Germinal center (tissue), 1 donor: ENCODE measurements at places on chromosomes 5 and 9.

DNA sequence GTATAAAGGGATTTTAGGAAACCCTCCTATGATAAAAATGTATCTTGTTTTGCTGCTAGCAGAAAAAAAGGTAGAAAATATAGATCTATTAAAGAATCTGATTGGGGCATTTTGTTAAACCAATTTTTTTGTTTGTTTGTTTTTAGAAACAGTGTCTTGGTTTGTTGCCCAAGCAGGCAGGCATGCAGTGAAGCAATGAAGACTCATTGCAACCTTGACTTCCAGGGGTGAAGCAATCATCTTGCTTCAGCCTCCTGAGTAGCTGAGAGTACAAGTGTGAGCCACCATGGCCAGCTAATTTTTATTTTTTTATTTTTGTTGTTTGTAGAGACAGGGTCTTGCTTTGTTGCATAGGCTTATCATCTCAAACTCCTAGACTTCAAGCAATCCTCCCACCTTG, 755.8 kb upstream of the EDIL3 start:
- no peak for DNase-seq

DNA sequence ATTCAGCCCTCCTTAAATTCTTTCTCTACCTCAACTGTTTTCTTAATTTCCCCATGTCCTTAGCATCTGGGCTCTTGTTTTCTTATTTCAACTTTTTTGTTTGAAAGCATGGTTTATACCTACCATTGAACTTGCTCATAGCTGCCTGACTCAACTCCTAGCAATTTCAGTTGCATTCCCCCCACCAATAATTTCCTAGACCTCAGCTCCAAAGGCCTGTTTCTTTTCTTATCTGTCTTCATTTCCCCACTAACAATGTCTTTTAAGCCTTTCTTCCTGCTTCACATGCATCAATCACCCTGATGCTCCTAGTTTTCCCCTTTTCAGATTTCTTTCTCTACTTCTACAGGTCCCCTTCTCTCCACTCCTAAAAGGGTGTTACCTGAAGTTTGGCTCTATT, 129.7 kb upstream of the PDE4D start:
- no peak for DNase-seq

DNA sequence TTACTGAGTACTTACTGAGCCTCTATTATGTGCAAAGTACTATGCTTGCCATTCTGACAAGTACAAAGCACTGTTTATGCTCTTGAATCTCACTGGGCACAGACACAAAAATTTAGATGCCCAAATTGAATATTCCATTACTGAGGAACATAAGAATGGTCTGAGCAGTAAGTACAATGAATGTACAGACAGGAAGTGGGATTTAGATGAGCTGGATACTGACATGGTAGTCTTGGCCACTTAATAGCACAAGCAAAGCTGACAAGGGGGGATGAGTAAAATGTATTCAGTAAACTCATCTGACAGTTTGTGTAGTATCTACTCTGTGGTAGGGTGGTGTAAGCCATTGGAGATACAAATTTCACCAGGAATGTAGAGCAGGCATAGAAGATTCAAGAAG, 132.4 kb downstream of the EFNA5 start:
- no peak for DNase-seq

GRCh38 chr5:83900306-83900705, 179.7 kb upstream of the HAPLN1 start:
- DNase-seq, result no peak

DNA sequence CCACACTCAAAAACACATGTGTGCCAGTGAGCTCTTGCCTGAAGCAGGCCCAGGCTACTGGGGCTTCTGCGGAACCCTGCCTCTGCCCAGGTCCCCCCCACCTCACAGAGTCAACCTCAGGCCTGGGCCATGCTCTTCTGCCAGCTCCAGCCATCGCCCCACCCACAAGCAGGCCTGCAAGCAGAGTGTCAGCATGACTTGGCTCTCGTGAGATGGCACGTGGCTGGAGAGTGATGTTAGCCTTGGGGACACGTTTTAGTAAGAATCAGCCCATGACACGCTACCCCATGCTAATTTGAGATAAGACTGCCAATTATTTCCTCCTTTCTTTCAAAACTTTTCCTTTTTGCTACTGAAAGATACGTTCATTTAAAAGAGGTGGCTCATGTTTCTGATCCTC, 351.7 kb downstream of the IRX2 start:
- no peak for DNase-seq

DNA sequence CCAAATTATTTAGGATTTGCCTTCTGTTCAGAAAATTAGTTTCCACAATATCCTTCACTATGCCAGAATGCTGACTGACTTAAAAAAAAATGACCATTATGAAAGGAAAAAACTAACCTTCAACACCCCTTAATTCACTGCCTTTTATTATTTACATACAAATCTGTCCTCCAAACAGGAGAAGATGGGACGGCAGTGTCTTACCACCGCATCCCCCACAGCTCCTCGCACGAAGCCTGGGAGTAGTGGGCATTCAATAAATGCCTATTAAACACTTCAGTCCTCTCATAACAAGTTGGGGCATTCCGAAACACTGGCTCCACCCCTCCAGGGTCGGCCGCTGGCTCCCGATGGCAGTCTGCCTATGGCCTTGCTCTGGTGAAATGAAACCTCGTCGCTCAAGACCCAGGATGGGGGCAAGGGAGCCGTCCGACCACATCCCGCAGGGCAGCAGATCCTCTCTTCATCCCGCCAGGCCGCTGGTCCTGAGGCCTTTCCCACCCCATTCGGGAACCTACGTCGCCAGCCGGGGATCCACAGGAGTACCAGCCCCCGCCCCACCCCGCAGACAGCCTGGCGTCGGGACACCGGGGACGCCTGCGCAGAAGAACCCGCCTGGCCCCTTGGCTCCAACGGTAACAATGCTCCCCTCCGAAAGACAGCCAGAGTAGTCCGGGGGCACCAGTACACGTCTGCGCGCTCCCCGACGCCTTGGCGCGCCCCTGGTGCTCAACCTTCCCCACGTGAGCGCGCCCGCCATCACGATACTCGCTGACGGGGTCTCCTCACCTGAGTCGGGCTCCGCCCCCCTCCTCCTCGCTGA, 613 bp downstream of the ZBTB5 start:
- DNase-seq, result peak; percentile 64

- no peak for DNase-seq
Observed at GRCh38 chr9:134734270-134734669, 92.7 kb downstream of the COL5A1 start.

- no peak for DNase-seq
Observed at GRCh38 chr9:124795881-124796431, 19.0 kb downstream of the OLFML2A start.

DNA sequence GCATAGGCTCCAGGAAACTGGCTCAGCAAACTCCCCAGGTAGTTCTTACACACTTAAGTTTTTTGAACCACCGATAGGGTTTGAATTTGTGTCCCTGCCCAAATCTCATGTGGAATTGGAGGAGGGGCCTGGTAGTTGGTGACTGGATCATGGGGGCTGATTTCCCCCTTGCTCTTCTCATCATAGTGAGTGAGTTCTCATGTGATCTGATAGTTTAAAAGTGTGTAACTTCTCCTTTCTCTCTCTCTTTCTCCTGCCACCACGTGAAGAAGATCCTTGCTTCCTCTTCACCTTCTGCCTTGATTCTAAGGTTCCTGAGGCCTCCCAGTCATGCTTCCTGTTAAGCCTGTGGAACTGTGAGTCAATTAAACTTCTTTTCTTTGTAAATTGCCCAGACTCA, 22.4 kb upstream of the HACD4 start:
- no peak for DNase-seq

DNA sequence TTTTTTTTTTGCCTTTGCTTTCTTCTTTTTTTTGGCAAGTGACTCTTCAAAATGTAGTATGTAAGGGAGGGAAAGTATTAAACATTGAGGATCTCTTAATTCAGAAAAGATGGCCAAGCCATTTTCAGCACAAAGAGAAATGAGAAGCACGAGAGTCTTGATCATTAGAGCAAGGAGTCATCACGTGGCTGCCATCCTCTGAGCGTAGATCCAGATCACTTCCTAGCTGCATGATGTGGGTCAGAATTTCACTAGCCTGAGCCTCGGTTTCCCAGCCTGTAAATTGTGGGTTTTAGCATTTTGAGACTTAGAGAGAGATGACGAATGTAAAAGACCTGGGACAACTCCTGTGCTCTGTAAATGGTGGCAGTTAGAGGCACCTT, 312.9 kb downstream of the ARHGEF28 start:
- DNase-seq, result no peak

- no peak for DNase-seq
Observed at GRCh38 chr9:6938447-6938846, 180.7 kb downstream of the KDM4C start.

- no peak for DNase-seq
Observed at GRCh38 chr5:81948349-81948748, 23.5 kb upstream of the ATG10 start.

- no peak for DNase-seq
Observed at GRCh38 chr9:128454991-128455390, 815 bp upstream of the ODF2 start.

DNA sequence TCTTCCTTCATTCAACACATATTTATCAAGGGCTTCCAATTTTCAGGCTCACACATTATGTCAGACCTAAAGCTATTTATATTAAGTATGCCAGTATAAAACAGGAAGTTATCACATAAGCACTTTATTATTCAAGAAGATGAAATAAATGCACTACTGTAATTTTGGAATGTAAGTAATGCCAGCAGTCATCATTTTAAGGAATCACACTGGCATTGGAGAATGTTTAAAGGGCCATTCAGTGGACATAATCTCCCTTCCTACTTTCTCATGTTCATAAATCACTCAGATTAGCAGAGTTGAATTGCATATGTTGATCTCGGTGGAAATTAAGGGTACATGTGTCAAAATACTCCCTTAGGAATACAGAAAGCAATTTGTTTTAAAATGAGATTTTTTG, 164.4 kb downstream of the GIN1 start:
- DNase-seq, result no peak

DNA sequence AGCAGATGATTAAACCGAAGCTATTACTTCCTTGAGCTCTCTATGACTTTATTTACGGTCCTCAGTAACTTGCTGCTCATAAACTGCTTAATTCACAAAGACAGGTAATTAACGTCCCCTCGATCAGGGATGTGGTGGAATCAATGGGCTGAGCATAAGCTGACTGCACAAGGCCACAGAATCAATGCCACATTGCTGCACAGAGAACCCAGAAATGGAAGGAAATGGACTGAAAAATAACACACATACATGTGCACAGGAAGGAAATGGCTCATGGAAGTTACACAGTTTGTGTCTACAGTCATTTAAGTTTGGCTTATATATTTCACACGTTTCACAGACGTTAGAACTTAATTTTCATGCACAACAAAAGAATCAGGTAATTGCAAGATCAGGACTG, 118.3 kb upstream of the KLF9 start:
- DNase-seq, result no peak

DNA sequence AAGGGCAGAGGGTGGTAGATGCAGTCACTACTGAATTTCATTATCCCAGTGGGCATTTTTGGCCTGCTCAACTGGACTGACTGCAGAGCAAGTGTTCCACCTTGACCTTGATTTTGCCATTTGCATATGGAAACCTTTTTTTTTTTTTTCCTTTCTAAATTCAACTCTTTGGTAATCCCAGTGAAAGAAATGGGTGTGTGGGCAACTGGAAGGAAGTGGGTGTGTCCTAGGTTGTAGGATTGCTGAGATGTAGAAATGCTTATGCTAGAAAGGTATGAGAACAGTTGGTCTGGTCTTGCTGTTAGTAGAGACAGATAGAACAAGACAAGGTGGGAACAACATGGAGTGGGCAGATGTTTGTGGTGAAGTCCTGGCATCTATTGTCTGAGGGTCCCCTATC, 7.8 kb upstream of the IL12B start:
- DNase-seq, result no peak

- DNase-seq, result no peak
Observed at GRCh38 chr5:37771731-37772130, 68.1 kb downstream of the GDNF start.

DNA sequence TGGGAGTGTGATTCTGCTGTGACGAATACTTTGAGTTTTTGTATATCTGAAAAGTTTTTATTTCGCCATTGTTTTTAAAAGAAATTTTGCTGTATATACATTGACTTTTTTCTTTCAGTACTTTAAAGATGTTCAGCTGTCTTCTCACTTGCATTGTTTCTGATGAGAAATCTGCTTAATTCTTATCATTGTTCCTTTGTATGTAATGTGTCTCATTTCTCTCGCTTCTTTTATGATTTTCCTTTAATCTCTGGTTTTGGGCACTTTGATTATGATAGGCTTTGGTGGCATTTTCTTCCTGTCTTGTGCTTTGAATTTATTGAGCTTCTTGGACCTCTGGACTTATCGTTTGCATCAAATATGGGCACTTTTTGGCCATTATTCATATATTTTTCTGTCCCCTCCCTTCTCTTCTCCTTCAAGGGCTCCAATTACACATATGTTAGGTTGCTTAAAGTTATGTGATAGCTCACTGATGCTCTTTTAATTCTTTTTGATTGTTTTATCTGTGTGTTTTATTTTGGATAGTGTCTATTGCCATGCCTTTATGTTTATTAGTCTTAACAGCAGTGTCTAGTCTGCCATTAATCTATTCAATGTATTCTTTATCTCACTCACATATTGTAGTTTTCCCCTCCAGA, 30.6 kb downstream of the STX17 start:
- no peak for DNase-seq

DNA sequence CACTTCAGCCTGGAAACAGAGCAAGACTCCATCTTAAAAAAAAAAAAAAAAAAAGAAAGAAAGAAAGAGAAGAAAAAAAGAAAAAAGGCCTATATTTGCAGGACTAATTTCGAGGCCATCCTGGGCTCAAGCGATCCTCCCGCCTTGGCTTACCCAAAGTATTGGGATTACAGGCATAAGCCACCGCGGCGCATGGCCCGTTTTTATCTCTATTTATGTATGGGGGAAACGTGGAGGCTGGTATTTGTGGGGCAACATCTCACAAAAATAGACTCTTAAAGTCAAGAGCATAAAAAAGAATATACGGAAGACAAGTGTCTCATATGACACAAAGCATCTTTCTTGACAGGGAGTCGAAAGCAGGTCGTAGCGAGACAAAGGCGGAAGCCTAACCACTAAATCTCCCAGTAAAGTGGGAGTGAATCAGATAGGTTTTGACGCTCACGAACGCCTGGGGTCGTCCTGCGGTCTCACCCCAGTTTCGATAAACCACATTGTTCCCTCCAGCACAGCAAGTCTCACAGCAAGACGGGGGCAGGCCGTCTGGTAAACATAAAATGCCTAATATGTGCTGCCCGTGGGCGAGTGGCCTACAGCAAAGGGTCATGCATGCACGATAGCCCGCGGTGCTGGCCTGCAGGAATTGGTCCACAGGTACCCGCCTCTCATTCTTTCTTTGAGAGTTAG, 1.8 kb upstream of the TRIM41 start:
- no peak for DNase-seq

- DNase-seq, result no peak
Observed at GRCh38 chr5:170266570-170267381, 30.8 kb downstream of the LCP2 start.

GRCh38 chr9:137598943-137599342, 6.5 kb upstream of the ARRDC1 start:
- no peak for DNase-seq

DNA sequence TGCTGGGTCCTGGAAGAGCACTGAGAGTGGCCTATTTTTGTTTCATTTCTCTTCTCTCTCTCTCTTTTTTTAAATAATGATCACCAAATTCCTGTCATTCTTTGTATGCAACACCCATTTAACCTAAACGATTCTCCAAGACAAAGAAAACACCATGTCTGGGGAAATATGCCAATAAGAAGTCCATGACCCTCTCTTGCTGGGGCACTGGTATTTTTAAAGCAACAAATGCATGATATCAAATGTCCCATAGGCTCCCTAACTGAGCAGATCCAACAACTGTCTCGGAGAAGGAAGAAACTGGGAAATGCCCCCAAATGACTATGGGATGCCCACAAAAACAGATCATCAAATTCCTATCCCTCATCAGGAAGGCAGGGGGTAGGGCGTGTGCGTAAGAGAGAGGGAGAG, 567.4 kb downstream of the CCDC171 start:
- no peak for DNase-seq
